T-cell (primary cell): ENCODE measurements at places on chromosomes 16 and 17.

- DNase-seq, result no peak
These were observed 613.5 kb downstream of the RBFOX1 start for GRCh38 chr16:7946142-7946541.

DNA sequence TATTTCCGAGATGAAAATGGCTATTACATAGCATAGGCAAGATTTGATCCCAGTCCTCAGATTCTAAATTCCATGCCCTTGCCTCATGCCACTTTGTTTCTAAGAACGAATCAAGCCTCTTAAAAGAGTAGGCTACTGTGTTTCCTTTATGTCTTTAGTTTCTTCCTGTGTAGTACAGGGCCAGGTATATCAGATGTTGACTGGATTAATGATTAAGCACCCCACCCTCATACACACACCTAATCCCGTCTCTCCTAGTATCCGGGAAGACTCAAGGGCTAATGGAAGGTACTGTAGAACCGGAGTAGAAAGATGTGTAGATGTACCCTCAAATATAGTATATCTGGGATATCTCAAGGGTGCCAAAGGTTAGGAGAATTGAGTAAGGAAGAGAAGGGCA is 6.7 kb downstream of the TOM1L1 start:
- DNase-seq, result no peak

- DNase-seq, result no peak
These were observed 52.4 kb upstream of the MRPS23 start for GRCh38 chr17:57902117-57902799.

- DNase-seq, result no peak
These were observed 81.2 kb downstream of the CYB561 start for GRCh38 chr17:63364944-63365343.

- no peak for DNase-seq
These were observed 1.0 kb upstream of the ENDOV start for GRCh38 chr17:80413771-80414507.

DNA sequence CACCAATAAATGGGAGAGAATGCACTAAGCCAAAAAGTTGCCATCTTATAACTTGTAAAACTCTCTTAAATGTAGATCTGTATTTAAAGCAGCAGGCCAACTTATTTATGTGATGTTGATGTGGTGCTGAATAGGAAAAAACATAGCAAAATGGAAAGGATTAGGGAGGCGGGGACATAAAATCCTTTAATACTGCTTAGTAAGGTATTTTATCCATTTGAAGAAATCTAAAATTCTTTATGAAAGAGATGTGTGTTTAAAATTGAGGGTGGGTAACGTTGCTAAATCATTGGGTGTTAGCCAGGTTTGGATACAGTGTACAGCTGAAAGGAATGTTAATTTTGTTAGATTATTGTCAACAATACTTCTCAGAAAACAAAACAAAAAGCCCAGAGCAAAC is 14.3 kb downstream of the SNTB2 start:
- DNase-seq, result no peak

- DNase-seq, result no peak
These were observed 13.5 kb downstream of the GLYR1 start for GRCh38 chr16:4833584-4833983.

- DNase-seq, result no peak
These were observed 269.7 kb downstream of the CA10 start for GRCh38 chr17:51888816-51889215.

DNA sequence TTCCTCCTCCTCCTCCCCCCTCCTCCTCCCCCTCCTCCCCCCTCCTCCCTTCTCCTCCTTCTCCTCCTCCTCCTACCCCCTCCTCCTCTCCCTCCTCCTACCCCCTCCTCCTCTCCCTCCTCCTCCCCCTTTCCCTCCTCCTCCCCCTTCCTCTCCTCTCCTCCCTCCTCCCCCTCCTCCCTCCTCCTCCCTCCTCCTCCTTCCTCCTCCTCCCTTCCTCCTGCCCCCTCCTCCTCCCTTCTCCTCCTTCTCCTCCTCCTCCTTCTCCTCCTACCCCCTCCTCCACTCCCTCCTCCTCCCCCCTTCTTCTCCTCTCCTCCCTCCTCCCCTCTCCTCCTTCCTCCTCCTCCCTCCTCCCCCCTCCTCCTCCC is 6.6 kb upstream of the PDP2 start:
- no peak for DNase-seq

DNA sequence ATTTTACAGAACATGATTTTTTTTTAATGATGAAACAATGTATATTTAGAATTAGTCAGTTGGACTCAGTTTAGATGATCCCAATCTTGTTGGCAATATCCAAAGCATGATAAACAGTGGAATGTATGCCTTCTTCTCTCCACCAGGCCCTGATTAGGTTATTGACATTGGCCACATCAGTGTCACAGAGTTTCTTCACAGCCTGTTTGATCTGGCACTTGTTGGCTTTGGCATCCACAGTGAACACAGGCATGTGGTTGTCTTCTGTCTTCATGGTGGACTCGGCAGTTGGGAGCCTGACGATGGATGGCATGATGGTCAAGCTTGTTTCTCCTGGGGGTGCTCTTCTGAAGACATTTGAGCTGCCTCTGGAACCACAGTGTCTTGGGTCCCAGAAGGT is 317.5 kb downstream of the PMP22 start:
- DNase-seq, result no peak

GRCh38 chr17:55451758-55452138 is 30.1 kb upstream of the MMD start:
- no peak for DNase-seq

DNA sequence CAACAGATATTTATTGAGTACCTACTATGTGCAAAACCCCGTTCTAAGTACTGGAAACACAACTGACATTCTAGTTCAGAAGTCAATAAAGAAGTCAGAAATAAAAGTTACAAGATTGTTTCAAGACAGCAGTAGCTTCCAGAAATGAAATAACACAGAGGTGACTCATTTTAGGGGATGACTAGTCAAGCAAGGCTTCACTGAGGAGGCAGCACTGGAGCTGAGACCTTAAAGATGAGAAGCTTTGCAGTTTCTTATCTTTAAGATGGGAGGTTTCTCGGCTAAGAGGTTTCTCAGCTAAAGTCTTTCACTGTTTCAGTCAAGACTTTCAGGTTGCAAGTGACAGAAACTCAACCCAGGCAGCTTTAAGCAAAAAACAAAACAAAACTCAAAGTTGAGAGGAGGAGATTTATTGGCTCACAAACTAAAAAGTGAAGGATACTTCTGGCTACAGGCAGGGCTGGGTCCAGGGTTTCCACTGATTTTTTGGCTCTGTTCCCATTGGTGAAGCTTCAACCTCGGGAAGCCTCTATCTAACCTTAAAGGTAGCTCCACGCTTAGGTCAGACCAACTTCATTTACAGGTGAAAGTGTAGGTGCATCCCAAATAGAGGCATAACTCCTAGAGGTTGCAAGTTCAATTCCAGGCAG is 7.4 kb upstream of the MMP2 start:
- DNase-seq, result no peak

GRCh38 chr16:67967183-67967957 is 1.1 kb downstream of the SLC12A4 start:
- DNase-seq, result no peak

DNA sequence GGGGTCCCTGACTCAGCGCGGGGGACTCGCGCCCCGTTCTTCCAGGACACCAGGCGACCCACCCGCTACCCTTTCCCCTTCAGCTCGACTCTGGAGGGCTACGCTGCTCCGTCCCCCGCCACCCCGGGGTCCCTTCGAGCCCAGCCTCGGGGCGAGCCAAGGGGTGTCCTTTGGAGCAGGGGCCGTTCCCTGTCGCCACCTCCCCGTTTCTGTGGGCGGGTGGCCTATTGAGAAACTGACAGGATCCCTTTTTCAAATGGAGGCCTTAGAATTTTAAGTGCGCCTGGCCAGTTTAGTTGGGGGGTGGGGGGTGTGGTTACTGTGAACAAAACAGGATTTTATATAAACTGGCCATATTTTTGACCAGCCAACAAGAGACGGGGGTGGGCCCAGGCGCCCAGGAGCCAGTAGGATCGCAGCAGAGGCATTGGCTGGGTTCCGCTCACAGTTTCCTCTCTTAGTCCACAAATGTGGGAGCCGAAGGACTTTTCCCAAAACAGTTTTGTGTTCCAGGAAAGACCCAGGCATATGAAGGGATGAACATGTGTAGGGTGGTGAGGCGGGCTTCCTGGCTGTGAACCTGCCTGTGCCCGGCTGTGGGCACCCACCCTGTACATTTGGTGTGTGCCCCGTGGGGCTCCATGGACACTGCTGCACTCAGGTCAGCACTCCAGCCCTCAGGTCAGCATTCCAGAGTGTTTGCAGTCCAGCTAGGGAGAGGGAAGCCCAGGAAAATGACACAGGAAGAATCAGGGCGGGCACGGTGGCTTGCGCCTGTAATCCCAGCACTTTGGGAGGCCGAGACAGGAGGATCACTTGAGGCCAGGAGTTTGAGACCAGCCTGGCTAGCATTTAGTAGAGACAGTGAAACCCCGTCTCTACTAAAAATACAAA is 722 bp upstream of the TIMP2 start:
- no peak for DNase-seq

- DNase-seq, result no peak
These were observed 24.2 kb downstream of the DNAH9 start for GRCh38 chr17:11622492-11622891.

- no peak for DNase-seq
These were observed 17.4 kb upstream of the PHOSPHO1 start for GRCh38 chr17:49247944-49248343.

- DNase-seq, result no peak
These were observed 21.2 kb downstream of the PITPNA start for GRCh38 chr17:1541367-1541904.
